ENCODE measurements at places on chromosomes 4 and X.

DNA sequence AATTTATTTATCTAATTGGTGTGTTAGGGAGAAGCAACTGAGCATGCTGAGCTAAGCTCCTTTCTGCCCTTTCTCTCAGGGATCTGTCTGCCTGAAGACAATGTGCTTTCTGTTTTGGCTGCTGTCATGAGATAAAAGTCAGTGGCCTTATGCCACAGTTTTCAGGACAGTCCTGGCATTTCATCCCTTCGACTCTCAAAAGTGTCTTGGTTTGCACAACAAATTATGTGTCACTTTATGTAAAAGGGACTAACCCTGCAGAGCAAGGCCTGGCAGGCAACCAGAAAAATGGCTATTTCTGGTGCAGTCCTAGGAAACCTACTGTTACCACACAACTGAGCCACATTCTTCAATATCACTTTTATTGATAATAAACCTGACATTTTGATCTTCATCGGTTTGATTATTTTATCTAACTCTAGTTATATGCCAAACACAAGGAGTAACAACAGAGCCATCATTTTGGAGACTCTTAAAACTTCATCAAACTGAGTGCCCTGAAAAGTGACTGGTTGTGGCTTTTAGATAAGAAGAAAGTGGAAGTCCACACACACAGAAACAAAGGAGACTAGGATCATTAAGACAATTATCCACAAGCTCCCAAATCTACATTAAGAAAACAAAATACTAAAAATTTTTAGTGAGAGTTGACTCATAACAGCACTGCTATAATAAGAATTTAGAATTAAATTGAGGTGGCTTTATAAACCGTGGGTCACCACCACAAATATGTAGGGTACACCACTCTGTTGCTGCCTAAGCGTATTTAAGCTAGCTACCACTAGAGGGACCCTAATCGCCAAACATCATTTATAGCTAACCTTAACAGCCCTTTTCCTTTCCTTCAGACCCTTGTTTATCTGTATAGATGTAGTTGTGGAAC, 95.9 kb upstream of the PTPN13 start:
- no peak for DNase-seq

- DNase-seq: no peak
Measured at GRCh38 chrX:134936542-134936941, 54.2 kb upstream of the SMIM10 start.

DNA sequence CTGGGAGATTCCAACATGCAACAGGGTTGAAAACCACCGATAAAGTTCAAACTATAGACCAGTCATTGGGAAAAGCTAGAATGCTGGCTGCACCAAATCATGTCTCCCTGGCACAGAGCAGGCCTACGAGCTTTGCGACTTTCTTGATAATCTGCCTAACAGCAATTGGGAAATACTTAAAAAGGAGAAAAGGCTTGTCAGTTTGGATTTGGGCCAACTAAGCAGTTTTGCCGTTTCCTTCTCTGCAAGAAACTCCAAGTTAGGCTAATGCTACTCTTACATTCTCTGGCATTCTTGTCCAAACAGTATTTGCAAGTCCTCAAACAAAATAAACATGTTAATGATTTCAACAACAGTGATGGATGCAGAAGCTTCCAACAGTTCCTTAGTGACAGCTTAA, 87.9 kb downstream of the PDK3 start:
- DNase-seq: no peak

GRCh38 chr4:62439051-62439450, 1238.9 kb downstream of the ADGRL3 start:
- no peak for DNase-seq

GRCh38 chr4:148795156-148795864, 353.1 kb upstream of the NR3C2 start:
- no peak for DNase-seq

GRCh38 chr4:126986828-126987227, 645.9 kb upstream of the INTU start:
- no peak for DNase-seq

DNA sequence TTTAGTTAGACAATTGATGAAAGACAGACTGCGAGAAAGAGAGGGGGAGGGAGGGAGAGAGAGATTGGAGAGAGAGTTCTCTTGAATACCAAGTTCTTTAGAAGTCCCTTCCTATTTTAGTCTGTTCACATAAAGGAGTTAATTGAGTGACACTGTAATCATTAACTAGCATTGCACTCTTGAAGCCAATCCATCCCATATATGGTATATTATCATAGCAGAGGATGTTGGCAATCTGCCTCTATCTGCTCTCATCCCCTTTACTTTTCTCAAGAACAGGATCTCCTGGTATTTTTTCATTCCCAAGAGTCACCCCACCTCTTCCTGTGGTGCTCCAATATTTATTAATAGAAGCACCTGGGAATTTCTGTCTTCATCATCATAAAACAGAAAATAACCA, 959.6 kb upstream of the NDST4 start:
- DNase-seq: no peak

DNA sequence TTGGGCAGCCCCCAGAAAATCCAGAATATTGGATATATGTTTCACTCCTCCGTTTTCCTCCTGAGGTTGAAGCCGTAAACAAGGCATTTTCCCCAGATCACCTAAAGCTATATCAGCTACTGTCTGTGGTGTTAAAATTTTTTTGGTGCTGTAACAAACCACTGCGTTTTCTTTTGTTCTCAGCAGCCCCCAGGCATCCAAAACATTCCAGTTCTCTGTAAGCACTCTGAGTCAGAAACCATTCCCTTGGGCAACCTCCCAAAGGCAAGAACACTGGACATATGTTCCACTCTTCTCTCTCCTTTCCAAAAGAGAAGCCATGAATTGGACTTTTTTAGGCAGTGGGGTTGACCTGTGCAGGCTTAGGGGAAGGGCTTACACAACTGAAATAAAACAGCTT, 310.9 kb downstream of the MID1IP1 start:
- DNase-seq: no peak
